ENCODE measurements at places on chromosomes 12 and 14. TPM values are rescaled to one million over a fixed set of nuclear protein-coding genes. Genes with fewer than 3 reads are reported as not detected.

GSC gene
- not detected for total RNA-seq

DNA sequence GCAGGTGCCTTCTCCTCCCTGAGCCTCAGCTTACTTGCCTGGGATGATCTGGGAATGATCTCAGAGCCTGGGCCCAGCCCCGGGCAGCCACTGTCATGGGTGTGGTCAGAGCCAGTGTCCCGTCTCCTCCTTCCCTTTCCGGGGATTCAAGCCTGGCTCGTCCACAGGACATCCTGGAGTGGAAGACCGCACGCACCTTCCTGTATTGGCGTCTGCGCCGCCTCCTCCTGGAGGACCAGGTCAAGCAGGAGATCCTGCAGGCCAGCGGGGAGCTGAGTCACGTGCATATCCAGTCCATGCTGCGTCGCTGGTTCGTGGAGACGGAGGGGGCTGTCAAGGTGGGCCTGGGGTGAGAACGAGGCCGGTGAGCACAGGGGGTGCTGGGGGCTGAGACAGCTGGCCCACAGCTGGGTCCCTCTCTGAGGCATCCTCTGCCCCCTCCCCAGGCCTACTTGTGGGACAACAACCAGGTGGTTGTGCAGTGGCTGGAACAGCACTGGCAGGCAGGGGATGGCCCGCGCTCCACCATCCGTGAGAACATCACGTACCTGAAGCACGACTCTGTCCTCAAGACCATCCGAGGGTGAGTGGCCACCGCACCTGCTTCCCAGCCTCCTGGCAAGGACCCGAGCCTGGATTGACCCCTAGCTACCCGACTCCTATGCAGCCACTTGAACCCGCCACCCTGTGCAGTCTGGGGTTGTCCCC, 44.0 kb downstream of the FOXN4 start:
- no peak for DNase-seq
- H3K27ac ChIP-seq: no peak overlapping the region
- H3K36me3 ChIP-seq: peaks cover 16% of the 10 kb centered on the region
- H3K4me3 ChIP-seq: no peak overlapping the region
- no peaks in the 10 kb centered on the region for H3K4me1 ChIP-seq
- H3K27me3 ChIP-seq: no peaks in the 10 kb centered on the region

DNA sequence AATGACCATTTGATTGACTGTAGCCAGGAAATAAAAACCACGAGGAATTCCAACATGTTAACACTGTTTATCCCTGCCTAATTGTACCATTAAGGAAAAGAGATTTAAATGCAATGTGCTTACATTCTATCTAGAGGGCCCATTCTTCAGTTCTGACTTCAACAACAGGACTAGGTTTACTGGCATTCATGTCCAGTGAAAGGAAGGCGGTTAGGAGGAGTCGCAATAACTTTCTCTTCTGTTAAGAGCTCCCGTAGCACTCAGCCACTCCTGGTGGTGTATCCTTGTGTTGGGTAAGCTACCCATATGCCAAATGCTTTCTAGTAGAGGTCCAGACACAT, 154.7 kb downstream of the STXBP6 start:
- H3K4me1 ChIP-seq: no peaks in the 10 kb centered on the region
- H3K27me3 ChIP-seq: peaks cover 7% of the 10 kb centered on the region
- no peak overlapping the region for H3K27ac ChIP-seq
- H3K36me3 ChIP-seq: no peaks in the 10 kb centered on the region
- no peak for DNase-seq
- H3K4me3 ChIP-seq: no peak overlapping the region

PTHLH gene
- total RNA-seq: not detected

- no peaks in the 10 kb centered on the region for H3K4me1 ChIP-seq
- no peak for DNase-seq
- H3K27ac ChIP-seq: no peak overlapping the region
Measured at GRCh38 chr12:60180298-60180697, 584.5 kb downstream of the SLC16A7 start.
